ENCODE measurements at places on chromosomes 13 and 19. TPM values are rescaled to one million over a fixed set of nuclear protein-coding genes. Genes with fewer than 3 reads are reported as not detected.

Gene CYP2B6
- not detected for polyA plus RNA-seq

Gene KLK8
- not detected for polyA plus RNA-seq

Gene TMPRSS9
- polyA plus RNA-seq = 0.38 TPM

Gene ZNF77
- 4.5 TPM for polyA plus RNA-seq

Gene CYP4F8
- polyA plus RNA-seq = not detected

Gene NTF4
- 6.5 TPM for polyA plus RNA-seq

Gene DENND1C
- polyA plus RNA-seq = 0.63 TPM

Gene LRRC63
- polyA plus RNA-seq = 0.11 TPM

- DNase-seq = no peak
These were observed 27.6 kb downstream of the MYO9B start for GRCh38 chr19:17103177-17103576.

DNA sequence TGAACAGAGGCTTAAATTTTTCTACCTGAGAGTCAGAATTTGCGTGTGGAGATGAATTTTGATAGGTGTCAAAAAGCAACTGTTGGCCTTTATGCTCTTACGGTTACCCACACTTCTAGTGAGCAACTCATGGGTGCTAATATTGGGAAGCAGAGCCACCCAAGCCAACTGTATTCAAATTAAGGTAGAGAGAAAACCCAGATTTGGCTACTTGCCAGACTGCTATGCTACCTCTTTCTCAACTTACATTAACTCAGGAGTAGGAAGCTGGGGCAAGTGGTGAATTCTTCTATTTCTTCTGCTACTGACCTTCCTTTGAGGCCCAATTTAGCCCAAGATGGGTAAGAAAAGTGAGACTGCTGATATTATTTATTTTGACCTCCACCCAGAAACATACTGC, 83.9 kb downstream of the OLFM4 start:
- no peak for DNase-seq

- no peak for DNase-seq
These were observed 333.2 kb downstream of the DNAJC15 start for GRCh38 chr13:43356567-43356966.

DNA sequence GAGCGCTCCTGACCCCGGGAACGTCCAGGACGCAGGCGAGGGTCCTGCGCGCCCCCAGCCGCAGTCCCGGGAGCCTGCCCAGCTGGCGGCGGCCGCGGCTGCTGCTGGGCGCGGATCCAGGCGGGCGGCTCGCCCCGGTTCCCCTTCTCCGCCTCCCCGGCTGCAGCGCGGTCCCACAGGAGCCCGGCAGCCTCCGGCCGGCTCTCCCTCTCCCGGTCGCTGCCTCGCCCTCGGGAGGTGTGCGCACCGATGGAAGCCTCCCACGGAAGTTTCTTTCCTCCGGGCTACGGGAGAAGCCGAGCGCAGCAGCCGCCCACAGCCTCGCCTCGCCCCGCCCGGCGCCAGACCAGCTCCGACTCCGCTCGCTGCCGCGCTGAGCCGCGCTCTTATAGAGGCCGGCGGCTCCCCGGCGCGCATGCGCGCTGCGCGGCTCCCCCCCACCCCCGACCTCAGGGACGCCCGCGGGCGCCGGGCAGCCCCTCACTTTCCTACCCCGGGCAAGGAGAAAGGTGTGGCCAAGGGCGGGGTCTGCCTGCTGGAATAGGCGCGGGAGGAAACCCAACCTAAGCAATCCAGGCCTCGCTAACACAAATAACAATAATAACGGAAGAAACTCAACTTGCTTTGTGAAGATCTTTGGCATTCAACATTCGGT, at the start of gene SHISA2:
Gene SHISA2 (minus strand): TSS at position 360 of the 655 bp plus-strand sequence. CDS start 1,041 bp downstream, outside the sequence.
- DNase-seq = no peak

DNA sequence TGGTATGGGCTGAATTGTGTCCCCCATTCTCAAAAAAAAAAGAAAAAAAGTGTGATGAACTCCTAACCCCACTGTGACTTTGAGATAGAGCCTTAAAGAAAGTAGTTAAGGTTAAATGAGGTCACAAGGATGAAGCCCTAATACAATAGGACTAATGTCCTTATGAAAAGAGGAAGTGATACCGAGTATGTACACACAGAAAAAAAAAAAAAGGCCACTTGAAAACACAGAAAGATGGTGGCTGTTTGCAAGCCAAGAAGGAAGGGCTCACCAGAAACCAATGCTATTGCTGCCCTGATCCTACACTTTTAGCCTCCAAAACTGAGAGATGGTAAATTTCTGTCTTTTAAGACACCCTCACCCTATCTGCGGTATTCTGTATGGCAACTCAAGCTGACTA, 955.6 kb downstream of the PCDH17 start:
- no peak for DNase-seq

- no peak for DNase-seq
These were observed 19.0 kb upstream of the ADGRE1 start for GRCh38 chr19:6868351-6868750.

DNA sequence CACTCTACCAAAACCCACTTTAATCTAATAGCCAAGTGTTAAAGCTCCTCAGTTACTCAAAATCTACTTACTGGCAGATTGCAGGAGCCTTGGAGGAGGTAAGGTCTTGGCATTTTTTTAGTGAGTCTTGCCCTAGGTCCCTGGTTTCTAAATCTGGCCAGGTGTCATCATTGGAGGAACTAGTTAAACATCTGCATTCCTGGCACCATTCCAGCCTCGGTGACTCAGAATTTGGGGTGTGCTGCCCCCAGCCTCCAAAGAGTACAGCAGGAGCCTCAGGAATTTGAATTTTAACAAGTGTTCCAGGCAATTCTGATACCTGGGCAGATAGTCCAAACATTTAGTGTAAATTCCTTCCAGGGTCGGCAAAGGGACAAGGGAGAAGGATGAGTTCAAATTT, 37.4 kb downstream of the KLF5 start:
- DNase-seq = no peak

GRCh38 chr13:71775966-71776365, 91.0 kb downstream of the DACH1 start:
- no peak for DNase-seq

DNA sequence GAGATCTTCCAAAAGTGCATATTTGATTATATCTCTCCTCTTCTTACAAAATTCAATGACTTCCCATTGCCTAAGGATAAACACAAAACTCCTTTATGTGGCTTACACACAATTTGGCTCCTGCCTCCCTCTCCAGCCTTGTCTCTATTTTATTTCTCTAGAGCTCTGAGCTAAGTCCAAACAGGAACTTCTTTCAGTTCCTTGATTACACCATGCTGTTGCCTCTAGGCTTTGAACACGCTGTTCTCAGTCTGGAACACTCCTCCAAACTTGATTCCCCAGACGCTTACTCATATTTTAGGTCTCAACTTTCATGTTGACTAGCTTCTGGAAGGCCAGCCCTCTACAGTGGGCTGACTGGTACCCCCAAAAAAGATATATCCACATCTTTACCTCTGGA, 258.5 kb downstream of the COG6 start:
- no peak for DNase-seq

DNA sequence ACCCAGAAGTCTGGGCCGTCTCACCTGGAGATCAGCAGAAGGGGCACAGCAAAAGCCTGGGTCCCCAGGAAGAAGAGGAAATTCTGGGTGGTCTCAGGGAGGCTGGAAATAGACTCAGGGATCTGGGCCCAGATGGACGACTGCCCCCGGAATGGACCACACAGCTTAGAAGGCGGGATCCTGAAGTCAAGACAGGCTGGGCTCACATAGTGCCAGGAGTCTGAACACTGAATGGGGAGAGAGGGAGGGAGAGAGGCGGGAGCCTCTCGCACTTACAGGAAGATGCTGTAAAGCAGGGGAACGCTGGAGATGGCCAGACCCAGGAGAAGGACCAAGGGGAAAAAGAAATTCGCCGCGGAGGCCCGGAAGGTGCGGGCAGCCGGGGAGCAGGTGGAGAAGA, 1.3 kb upstream of the LENG1 start:
- DNase-seq = no peak

DNA sequence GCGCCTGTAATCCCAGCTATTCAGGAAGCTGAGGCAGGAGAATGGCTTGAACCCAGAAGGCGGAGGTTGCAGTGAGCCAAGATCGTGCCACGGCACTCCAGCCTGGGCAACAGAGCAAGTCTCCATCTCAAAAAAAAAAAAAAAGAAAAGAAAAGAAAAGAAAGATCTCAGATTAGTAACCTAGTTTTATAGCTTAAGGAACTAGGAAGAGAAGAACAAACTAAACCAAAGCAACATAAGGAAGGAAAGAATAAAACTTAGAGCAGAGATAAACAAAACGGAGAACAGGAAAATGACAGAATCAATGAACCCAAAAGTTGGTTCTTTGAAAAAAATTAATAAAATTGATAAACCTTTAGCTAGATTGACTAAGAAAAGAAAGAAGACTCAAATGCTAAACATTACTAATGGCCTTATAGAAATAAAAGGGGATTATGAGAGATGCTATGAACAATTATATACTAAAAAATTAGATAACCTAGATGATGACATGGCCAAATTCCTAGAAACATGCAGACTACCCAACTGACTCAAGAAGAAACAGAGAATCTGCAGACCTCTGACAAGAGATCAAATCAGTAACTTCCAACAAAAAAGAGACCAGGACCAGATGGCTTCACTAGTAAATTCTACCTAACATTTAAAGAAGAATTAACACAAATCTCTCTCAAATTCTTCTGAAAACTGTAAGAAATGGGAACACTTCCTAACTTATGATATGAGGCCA, 68.2 kb downstream of the CDADC1 start:
- DNase-seq = no peak

DNA sequence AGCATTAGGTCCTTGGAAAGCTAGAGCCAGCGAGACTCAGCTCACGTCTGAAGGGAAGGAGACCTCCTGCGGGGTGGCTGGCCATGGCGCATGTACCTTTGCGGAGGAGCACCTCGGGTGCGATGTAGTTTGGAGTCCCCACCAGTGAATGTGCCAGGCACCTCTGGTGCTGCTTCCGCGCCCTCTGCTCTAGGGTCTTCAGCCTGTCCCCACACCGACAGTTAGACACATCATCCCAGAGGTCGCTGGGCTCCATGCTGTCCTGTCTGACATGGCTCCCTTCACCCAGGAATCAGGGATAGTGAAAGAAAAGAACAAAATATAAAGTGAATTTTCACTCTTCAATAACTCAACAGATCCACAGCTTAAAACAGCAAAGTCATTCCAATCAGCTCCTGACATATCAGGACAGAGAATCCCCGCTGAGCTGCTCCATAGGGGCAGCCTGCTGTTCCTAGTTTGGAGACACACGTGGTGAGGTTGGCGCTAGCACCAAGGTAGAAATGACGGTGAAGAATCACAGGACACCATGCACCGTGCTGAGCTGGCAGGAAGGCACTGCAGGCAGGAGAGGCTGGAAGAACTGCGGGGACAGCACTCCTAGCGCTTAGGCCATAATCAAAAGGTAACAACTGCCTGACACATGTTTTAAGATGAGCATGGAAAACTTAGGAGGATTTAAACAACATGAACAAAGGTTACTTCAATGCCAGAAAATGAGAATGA, 79.0 kb upstream of the XPO4 start:
- no peak for DNase-seq

- DNase-seq = no peak
These were observed 156.2 kb downstream of the COG6 start for GRCh38 chr13:39811696-39812095.

DNA sequence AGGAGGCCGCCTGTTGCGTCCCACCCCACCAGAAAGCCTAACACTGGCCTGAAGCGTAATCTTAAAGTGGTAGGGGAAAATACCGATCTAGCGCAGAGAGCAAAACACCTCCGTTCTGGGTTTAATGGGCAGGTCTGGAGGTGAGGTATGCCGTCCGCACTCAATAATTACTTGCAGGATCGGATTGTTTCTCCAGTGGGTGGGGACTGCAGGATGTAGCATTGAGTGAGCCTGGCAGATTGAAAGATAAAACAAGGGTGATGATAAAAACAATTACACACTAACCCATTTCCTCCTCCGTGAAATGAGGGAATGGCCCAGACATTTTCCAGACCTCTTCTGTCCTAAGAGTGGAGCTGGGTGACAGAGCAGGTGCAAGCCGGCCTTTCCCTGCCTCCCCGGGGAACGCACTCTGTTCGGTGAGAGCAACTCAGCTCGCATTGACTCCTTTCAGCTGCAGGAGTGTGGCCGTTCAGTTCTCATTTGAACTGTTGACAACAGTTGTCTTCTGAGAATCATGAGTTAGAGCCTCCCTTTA, 110.2 kb upstream of the DOCK9 start:
- DNase-seq = no peak

- DNase-seq = no peak
These were observed 4.9 kb downstream of the CCDC122 start for GRCh38 chr13:43874504-43875092.

DNA sequence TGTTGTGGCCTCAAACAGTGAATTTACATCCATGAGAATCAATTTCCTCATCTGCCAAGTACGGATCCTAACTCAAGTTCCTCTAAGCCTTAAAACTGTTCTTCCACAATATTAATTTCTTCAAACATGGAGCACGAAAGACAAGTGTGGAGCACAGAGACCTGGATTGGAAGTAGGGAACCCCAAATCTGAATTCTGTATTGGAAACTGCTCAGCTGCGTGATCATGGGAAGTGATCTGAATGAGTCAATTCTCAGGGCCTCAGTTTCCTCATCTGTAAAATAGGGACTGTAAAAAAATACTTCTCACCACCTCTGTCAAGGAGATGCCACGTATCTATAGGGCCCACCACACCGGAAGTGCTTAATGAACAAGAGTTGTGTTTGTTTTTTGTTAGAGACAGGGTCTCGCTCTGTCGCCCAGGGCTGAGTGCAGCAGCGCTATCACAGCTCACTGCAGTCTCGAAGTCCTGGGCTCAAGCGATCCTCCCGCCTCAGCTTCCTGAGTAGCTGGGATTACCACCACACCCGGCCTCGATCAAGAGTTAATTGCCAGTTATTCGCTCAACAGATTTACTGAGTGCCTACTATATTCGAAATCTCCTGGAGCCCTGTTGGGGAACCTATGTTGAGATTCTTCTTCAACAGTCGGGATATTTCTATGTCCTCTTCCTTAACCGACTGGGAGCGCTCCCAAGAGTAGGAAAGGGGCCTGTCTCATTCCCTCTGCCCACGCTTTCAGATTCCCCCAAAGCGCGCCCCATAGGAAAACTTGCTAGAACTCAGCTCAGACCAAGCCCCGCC, 1.6 kb downstream of the SERTAD3 start:
- no peak for DNase-seq

DNA sequence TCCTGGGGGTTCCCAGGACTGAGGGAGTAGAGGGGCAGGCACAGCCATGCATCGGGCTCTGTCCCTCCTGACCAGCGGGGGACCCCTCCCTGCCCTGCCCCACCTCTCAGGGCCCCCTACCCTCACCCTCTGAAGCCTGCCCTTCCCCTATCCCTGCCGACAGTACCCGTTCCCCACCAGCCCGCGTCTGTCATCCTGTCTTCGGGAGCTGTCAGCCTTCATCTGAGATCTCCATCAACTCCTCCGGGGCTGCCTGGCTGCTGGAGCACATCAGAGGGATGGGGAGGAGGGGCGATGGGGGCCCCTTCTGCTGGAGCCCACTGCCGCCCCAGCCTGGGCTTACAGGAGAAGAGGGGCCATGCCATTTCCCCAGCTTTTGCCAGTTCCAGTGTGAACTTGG, 6.2 kb upstream of the SHD start:
- DNase-seq = no peak

- no peak for DNase-seq
These were observed 4.8 kb upstream of the ZNF536 start for GRCh38 chr19:30367421-30367820.
